ENCODE measurements at places on chromosomes 1 and 21.

GRCh38 chr1:38452246-38452645 lies 405.7 kb upstream of the POU3F1 start:
- DNase-seq, result no peak

DNA sequence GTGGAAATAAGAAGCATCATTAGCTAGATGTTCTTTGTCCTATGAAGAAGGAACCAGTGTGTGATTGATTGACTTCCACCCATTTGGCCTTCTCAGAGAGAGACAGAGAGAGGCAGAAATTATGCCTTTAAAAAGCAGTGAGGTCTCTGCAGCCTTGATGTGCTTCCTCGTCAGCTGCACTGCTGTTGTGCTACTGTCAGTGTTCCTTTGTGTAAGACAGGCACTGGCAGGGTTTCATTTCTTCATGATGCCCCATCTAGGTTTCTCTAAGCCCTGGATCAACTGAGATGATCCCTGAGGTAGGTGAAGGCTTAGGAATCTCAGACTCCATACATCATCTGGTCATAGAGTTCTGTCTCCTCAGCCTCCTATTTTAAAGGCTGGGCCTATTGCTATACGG lies 34.9 kb downstream of the GPR3 start:
- DNase-seq, result no peak

DNA sequence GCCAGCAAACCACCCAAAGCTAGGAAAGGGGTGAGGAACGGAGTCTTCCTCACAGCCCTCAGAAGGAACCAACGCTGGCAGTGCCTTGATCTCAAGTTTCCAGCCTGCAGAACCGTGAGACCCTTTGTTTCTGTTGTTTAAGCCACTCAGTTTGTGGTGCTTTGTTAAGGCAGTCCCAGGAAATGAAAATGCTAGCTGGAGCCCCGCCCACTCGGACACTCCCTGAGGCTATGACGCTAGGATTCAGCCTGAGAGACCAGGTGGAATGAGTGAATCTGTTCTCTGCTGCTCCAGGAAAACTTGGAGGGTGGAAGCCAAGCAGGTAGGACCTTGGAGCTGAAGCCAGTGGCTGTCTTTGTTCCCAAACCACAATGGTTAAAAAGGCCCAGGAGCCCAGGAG lies 196.5 kb upstream of the POU3F1 start:
- no peak for DNase-seq

DNA sequence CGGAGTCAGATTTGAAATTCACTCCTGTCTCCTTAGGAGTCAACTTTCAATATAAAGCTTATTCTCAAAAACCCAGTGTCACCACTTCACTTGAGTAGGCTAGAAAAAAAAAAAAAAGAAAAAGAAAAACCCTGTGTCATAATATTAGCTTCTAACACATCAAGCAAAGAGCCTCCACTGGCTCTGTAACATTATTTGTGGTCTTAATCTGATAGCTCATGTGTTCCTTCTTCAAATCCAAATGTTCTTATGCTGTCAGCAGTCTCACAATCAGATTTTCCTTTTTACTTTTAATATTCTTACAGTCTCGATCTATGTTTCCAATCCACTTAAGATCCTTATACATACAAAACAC lies 26.1 kb upstream of the PSMG1 start:
- no peak for DNase-seq

DNA sequence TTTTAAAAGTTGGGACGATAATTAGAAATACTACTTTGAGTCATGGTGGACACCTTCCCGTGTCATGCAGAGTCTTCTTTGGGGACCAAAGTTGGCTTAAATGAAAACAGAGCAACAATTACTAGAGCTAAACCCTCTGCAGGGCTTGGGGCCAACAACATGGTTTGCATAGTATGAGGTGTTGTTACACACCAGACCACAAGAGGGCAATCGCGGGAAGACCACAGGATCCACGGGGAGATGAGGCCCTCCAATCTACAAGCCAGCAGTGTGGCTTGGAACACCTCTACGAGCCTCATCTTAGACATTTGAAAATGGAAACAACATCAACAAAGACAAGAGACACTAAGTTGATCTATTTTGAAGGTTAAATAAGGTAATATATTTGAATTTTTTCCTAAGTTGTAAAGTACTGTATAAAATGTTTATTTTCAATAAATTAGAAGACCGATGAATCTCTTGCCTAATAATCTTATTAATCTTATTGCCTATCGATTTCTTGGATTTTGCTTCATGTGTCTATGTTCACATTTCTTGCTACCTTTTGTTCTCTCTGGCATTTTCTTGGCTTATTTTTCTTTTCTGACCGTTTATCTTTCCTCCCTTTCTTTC lies 8.2 kb upstream of the SMCP start:
- peak; percentile 35 for DNase-seq

GRCh38 chr1:183209533-183210158 lies 23.6 kb downstream of the LAMC2 start:
- DNase-seq, result peak; percentile 4

DNA sequence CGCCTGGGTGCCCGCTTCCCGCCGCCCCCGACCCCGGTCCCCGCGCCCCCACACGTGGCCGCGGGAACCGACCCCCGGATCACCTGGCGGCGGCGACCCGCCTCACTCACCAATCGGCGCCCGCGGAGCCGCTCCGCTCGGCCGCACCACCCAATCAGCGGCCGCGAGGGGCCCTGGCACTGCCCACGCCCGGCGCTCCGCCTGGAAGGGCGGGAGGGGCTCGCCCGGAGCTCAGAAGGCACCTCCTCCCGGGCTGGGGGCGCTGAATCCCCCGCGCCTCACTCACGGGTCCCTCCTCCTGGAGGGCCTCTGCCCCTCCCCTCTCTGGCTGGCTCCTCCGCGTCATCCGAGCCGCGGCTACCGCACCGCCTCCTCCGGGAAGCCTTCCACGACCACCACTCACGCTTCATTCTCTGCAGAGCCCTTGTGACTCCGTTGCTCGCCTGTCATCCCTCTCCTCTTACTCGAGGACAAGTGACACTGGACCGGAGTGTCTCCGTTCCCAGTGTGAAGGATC lies 374 bp downstream of the SH2D5 start:
- DNase-seq, result peak; percentile 78

- DNase-seq, result no peak
Measured at GRCh38 chr1:115838431-115839028, 2.4 kb downstream of the NHLH2 start.

DNA sequence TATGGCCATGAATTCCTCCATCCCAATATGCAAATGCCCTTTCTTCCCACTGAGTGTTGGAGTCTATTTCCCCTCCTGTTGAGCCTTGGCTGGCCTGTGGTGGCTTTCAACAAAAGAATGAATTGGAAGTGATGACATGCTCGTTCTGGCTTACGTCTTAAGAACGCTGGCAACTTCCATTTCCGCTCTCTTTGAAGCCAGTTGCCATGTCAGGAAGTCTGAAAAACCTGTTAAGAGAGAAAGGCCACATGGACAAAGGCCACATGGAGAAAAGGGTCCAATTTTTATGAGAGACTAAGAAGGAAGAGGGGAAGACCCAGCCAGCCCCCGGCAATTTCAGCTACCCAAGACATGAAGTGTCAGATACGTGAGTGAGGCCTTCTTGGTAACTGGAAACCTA lies 45.6 kb upstream of the GADD45A start:
- DNase-seq, result no peak

GRCh38 chr1:8879922-8880676 lies 1.6 kb upstream of the ENO1 start:
- no peak for DNase-seq

DNA sequence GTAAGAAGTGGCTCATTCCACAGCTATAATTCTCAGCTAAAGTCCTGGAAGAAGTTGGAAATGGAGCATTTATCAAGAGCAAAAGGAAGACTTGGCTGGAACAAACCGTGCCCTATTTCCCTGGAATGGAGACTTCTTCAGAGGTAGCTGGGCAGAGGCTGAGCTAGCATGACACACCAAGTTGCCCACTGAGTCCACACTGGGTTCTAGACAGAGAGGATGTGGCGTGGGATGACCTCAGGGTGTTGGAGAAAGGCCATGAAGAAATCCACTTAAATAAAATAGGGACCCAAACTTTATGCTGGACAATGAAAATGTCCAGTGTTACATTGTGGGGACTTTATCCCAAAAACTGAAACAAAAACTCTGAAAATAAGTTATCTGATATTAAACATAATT lies 116.2 kb downstream of the KCNJ6 start:
- no peak for DNase-seq

DNA sequence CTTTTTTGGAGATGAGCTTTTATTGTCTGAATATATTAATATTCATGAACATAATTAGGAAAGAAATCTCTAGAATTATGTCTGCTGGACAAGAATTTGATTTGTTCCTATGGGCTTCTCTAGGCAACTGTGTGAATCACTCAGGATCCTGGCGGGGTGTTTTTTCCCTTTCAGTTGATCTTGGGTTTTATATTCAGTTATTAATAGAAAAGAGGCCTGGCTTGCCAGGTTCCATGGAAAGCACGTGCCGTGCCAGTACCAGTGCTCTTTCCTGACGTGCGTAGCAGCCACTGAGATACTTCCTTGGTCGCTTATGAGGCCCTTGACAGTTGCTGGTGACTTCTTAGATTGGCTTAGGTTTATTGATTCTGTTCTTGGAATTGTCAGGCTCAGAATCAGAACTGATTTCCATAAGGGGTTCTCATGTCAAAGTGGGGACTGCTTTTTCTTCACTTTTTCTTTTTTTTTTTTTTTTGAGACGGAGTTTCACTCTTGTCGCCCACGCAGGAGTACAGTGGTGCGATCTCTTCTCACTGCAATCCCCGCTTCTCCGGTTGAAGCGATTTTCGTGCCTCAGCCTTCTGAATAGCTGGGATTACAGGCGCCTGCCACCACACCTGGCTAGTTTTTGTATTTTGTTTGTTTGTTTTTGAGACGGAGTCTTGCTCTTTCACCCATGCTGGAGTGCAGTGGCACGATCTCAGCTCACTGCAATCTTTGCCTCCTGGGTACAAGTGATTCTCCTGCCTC lies 48.7 kb upstream of the KIF1B start:
- no peak for DNase-seq

GRCh38 chr1:44808938-44809917 lies 905 bp downstream of the BTBD19 start:
- no peak for DNase-seq

DNA sequence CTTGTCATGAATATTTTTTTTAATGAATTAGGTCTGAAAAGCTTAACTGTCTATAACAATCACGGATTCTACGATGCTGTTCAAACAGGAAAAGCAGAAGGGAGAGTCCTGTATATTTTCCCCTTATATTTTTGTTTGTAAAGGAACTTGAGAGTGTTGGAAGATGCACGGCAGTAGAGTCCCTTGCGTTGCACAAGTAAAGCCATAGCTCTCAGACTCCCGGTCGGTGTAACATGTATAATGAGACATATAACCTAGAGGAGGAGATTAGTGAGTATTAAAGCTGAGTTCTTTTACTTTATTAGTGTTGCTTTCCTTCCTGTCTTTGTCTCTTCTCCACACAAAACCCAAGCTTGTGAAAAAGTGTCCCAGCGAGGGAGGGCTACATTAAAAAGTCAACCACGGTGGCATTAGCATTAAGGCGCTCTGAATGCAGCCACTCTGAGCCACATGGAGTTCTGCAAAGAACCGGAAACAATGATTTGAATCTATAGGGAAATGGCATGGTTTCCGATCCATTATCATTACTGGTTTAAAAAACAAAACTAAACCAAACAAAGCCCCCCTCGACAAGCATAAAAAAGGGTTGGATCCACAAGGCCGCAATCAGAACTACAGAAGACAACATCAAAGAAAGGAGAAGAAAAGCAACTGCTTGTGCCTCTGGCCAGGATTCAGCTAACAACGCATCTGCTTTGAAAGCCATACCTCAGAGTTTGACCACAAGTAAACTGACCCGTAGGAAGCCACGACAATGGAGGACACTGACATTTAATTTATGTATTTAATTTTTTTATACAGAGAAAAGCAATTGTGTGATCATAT lies 356.8 kb downstream of the LMO4 start:
- DNase-seq, result no peak

- no peak for DNase-seq
Measured at GRCh38 chr1:2801535-2802291, at the start of gene TTC34. TTC34 (minus strand) TSS chr1:2801693; CDS start chr1:2800827, 866 bp downstream.

GRCh38 chr1:199018471-199019135 lies 379.8 kb downstream of the PTPRC start:
- DNase-seq, result peak; percentile 24
